ENCODE measurements at places on chromosomes 3 and 15.

DNA sequence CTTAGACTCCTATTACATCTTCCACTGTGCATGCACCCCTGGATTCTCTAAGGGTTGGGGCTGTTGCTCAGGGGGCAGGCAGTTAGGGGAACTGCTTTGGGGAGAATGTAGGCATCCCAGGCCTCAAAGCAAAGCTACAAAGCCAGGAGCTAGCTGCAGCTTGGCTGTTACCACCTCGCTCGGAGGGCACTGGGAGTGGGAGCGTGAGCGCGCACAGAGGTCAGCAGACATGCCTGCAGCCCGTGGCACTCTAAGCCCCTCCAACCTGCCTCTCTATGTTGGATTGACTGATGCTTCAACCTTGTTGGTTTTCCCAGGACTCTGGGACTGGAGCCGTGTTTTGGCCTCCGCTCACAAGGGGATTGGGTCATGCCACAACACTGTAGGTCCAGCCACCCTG lies 69.8 kb downstream of the CPN2 start:
- no peak for DNase-seq

- no peak for DNase-seq
These were observed 4.3 kb downstream of the IRAK2 start for GRCh38 chr3:10169000-10169496.

- no peak for DNase-seq
These were observed 137.6 kb upstream of the TRIM42 start for GRCh38 chr3:140540262-140540661.

GRCh38 chr3:132871956-132872355 lies 149.7 kb upstream of the NPHP3 start:
- DNase-seq, result no peak

Measured in fibroblast of skin of left quadriceps (primary cell).